ENCODE measurements at places on chromosomes 16 and 17. TPM values are rescaled to one million over a fixed set of nuclear protein-coding genes. Genes with fewer than 3 reads are reported as not detected.

GRCh38 chr16:81926036-81926435 is 85.2 kb downstream of the SDR42E1 start:
- DNase-seq: no peak

DNA sequence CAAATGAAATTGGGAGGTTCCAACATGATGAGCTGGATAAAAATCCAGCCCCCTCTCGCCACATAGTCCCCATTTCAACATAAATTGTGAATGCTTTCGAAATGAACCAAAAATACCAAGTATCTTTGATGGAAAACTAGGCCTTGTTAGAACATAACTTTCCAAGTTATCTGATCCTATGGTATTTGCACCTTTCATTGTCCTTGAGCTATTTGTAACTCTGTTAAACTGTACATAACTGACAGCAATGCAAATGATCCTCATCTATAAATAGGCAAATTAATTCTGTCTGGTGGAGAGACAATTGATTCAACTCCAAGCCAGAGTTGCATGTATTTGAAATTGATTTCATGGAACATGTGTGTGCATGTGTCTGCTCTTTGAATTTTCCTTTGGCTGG is 18.2 kb downstream of the CMTM4 start:
- DNase-seq: no peak

GRCh38 chr16:54946909-54947308 is 16.2 kb downstream of the IRX5 start:
- DNase-seq: no peak

GRCh38 chr17:57106107-57106835 is 21.2 kb downstream of the AKAP1 start:
- no peak for DNase-seq

Gene PPP1R27
- total RNA-seq: under 0.01 TPM

- peak; percentile 39 for DNase-seq
Measured at GRCh38 chr16:9061358-9061813, 30.1 kb upstream of the HAPSTR1 start.

Gene NME3
- 69.7 TPM for total RNA-seq

DNA sequence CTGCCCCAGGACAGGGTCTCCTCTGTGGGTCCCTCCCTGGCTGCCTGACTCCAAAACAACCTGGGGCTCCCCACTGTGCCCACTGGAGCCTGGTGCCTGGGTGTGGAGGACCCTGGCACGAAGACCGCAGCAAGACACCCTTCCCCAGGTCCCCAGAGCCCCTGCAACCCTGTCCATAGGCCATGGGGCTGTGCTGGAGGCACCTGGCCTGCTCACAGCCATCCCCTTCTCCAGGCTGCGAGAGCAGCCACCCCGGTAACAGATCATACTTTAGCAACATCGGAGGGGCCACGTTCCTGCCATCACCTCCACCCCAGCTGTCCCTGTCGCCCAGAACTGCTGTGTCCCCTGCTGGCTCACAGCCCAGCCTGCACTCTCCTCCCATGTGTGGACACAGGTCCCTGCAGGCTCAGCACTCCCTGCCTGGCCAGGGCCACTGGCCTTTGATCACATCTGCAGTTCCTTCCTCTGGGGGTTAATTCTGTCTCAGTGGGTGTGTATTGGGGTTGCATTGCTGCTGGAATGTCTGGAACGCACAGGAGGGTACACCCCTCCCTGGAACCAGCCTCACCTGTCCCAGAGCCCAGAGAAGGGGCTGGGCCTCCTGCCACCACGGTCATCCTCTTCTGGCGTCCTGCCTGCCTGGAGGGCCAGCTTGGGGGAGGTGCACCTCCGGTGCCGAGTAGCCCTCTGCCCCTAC is 12.2 kb downstream of the PPL start:
- no peak for DNase-seq

DNA sequence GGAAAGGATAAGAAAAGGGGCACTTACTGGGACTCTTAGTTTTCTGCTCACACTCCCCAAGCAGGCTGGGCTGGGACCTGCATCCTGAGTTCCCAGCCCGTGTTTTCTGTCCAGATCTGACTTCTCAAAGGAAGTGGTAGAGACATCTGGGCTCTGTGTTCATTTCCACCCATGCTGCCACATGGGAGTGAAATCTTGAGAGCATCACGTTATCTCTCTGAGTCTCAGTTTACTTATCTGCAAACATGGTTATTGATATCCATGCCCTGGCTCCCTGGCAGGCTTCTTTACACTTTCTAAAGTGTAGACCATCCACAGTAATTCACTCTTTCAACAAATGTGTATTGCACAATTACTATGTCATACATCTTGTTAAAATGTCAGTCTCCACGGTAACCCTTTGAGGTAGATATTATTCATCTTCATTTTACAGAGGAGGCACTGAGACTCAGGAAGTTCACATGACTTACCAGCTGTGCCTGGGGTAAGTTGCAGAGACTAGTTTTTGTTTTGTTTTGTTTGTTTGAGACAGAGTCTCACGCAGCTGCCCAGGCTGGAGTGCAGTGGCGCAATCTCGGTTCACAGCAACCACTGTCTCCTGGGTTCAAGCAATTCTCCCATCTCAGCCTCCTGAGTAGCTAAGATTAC is 3.4 kb downstream of the ZNF688 start:
- peak; percentile 72 for DNase-seq

DNA sequence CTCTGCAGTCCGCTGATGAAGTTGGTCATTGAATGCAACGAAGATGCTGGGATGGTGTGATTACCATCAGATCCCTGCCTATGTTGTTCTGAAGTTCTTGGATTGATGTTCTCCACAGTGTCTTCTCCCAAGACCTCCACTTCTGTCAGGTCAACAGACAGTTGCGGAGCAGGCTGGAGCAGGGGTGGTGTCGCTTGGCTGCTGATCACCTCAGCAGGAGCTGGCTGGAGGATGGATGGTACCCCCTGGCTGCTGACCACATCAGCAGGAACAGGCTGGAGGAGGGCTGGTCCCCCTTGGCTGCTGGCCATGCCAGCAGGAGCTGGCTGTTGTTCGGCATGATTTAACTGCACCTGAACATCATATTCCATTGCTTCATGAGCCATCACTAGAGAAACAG is 5.6 kb downstream of the RFWD3 start:
- DNase-seq: no peak

DNA sequence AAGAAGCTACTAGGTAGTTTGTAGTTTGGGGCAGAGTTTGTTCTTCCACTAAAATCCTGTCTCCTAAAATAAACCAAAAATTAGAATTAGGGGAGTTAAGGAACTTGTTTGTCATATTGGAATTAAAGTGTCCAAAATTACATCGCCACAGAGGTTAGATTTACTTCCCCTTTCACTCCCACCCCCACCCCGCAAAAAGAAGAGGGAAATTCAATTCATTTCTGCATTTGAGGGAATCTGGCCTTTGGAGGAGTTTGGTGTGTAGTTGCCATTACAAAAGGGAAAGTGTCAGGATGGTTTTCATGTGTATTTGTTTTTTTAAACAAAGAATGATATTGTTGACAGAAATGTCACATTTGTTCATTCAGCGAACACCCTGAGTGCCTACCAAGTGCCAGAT is 5.8 kb downstream of the TMEM97 start:
- DNase-seq: no peak

- DNase-seq: peak; percentile 43
Measured at GRCh38 chr17:8125154-8125946, 1.4 kb upstream of the HES7 start.

DNA sequence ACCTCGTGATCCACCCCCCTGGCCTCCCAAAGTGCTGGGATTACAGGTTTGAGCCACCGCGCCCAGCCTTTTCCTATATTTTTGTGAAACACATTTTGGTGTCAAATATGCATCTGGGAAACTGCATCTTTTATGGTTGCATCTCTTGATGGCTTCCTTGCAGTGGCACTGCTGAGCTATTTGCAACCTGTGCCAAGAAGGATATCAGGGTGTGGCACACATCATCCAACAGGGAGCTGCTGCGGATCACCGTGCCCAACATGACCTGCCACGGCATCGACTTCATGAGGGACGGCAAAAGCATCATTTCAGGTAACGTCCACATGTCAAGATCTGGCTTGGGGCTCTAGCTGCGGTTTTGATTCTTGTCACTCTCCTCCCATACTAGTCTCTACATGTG is 16.8 kb upstream of the USP43 start:
- no peak for DNase-seq

DNA sequence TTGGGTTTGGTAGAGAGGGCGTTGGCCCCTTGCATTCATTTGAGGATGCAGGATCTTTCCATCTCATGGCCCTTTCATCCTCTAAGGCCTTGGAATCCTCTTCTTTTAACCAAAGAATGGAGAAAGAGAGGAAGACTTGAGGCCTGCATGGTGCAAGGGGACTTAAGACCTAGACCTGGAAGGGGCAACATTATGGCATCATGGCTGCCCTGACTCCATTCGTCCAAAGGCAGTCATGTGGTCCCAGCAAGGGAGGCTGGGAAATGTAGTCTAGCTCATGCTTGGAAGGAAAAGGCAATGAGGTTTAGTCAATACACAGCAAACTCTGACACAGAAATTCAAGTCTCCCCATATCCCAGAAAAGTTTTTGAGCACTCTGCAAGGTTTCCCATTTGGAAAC is 30.7 kb upstream of the CDRT4 start:
- no peak for DNase-seq

- DNase-seq: no peak
Measured at GRCh38 chr16:29321585-29321984, 84.9 kb downstream of the NPIPB11 start.

DNA sequence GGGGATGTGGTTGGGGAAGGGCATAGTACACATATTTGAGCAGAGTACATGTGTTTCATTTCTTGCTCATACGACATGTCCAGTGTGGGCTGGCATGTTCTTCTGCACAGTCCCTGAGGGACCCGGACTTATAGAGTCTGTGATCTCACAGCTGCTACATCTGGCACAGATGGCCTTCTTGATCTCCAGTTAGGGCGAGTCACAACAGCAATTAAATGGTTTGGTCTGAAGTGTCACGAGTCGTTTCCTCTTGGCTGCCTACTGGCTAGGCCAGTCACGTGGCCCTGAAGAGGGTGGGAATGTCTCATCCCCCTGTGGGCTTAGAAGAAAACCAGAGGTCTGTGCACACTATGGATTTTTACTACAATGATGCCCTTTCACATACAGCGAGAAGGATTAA is 443.6 kb downstream of the WWOX start:
- DNase-seq: no peak

- DNase-seq: no peak
Measured at GRCh38 chr16:84553873-84554399, 49.5 kb upstream of the MEAK7 start.

Gene EMP2
- 22.5 TPM for total RNA-seq

GRCh38 chr16:6892966-6893365 is 439.7 kb upstream of the RBFOX1 start:
- DNase-seq: no peak

- peak; percentile 86 for DNase-seq
Measured at GRCh38 chr17:48577946-48578615, at the start of gene HOXB4. TSS of gene HOXB4 (minus strand) at chr17:48578350. CDS start at chr17:48578319, 31 bp downstream.

Gene CFAP97D1
- total RNA-seq: under 0.01 TPM

Gene CDH1
- under 0.01 TPM for total RNA-seq

Gene RRAD
- 83.7 TPM for total RNA-seq

GRCh38 chr16:66802159-66802558 is 775 bp upstream of the TERB1 start:
- no peak for DNase-seq

DNA sequence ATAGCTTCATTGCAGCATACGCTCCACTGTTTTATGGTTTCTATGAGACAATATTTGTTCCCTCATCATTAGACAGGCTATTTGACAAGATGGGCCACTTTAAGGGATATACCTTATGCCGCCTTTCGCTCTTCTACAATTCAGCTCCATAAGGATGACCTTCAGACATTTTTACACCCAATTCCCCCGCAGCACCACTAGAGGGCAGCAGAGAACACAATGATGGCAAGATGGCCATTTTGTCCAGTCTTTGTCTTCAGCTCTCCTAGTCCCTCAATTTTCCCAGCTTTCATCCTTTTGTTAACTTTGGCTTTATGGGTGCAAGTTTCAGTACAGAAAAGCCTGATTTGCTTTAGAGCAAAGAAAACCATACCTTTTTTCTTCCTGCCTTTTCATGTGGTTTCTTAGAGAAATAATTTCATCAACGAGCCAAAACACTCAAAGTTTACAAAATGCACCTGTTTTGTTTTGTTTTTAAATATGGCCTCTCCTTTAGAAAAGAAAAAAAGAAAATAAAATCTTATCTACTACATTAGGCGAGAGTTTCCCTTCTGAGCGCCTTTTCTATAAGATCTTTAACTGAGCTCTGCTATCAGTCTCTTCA is 355.3 kb downstream of the TOX3 start:
- DNase-seq: peak; percentile 39

DNA sequence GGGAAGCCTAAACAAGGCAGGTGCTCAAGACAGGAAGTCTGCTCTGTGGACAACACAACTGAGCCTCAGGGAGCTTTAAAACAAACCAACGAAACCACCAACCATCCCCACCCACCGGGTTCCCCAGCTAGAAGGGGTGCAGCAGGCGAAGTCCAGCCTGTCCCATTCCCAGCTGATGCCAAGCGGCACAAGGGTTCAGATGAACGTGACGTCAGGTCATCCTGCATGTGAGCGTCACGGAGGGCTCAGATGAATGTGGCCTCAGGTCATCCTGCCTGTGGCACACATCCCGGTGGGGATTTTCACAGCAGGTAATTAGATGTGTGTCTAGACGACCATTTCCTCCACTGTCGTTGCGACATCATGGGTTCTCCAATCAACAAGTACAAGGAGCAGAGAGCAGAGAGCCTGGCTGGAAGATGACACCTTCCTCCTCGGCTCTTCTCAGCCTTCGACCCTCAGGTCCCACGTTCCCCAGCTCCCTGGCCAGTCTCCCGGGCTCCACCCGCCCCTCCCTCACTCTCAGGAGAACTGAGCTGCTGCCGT is 246.5 kb downstream of the FOXL1 start:
- peak; percentile 12 for DNase-seq

Gene CIBAR2
- not detected for total RNA-seq

Gene PMFBP1
- 0.51 TPM for total RNA-seq

DNA sequence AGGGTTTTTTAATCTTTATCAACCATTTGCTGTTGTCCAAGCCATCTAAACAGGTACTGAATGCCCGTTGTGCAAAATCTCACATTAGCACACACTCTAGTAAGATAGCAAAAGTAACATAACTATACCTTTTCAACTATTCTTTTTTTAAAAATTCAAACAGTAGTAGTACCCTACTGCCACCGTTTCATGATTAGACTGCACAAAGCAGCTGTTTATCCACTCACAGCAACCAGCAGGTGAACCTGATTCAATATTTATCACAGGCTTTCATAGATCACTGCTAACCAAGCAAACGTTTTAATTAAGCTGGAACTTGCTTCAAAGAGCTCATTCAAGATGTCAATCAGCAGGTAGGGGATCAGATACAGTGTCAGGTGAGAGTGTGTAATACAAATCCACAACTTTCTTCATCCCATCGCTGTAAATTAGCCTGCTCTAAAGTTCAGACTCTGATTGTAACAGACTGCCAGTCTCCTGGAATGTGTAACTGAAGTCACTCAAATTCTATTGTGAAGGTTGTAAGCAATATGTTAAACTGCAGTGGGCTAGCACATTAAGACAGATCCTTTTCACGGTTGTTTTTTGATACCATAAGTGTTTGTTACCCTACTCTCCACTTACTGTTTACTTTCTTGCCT is 47.3 kb downstream of the BRIP1 start:
- no peak for DNase-seq

Gene SPAG9
- total RNA-seq: 100 TPM
